ENCODE measurements at places on chromosomes 13 and 19. TPM values are rescaled to one million over a fixed set of nuclear protein-coding genes. Genes with fewer than 3 reads are reported as not detected.

GRCh38 chr19:5832061-5832460 lies 7.4 kb downstream of the FUT6 start:
- DNase-seq, result no peak

GRCh38 chr13:100987948-100988347 lies 313.4 kb upstream of the TMTC4 start:
- peak; percentile 36 for DNase-seq

GRCh38 chr13:97574926-97575325 lies 141.0 kb downstream of the RAP2A start:
- DNase-seq, result peak; percentile 65

DNA sequence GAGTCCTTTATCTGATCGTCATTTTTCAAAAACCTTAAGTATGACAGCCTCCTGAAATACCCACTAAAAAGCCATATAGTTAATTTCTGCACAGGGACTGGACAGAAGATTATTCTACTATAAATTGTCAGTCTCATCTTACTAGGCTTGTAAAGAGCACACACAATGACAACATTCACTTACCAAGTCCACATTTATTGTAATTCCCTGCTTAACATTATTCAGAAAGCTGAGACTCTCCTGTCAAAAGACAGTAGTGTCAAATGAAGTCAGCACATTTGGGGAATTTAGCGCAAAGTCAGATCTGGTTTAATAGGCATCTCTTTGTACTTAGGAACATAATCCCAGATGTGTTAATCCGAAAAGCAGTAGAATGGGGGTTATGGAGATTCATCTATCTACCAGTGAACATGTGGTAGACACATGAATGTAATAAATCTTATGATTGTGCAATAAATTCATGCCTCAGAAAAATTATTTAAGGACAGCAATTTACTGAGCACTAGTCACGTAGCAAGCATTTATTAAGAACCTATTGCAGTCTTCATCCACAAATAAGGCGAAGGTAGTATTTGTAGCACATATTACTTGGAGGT lies 224.6 kb upstream of the GPC6 start:
- DNase-seq, result peak; percentile 49

- DNase-seq, result no peak
Measured at GRCh38 chr19:5372572-5373200, 32.1 kb upstream of the PTPRS start.

- DNase-seq, result peak; percentile 87
Measured at GRCh38 chr19:4375164-4376027, 25.0 kb downstream of the SH3GL1 start.

- DNase-seq, result peak; percentile 64
Measured at GRCh38 chr13:76754414-76754813, 131.8 kb downstream of the KCTD12 start.

DNA sequence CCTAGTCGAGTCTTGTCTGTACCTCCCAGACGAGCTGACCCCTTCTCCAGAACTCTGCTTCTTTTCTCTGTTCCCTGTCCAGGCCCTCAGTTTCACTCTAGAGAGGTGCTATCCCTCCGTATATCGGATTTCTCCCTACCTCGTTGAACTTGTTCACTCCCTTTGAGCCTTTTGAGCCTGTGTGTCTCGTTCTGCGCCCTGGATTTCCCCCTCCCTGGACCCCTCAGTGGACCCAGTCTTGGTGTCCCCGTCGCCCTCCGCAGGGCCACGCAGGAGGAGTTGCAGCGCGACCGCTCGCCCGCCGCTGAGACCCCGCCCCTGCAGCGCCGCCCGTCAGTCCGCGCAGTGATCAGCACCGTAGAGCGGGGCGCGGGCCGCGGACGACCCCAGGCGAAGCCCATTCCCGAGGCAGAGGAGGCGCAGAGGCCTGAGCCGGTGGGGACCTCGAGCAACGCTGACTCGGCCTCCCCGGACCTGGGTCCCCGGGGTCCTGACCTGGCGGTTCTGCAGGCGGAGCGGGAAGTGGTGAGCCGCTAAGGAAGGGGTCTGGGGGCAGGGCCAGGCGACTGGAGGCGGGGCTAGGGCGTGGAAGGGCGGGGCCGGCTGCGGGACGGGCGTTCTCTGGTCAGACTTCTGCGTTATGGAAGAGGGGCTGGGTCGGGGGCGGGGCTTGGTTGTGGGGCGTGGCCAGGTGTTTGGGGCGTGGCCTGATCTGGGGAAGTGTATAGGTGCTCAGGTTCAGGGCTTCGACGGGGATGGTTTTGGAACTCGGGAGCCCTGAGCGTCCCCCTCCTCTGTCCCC lies 5.5 kb downstream of the EPS8L1 start:
- peak; percentile 73 for DNase-seq

DNA sequence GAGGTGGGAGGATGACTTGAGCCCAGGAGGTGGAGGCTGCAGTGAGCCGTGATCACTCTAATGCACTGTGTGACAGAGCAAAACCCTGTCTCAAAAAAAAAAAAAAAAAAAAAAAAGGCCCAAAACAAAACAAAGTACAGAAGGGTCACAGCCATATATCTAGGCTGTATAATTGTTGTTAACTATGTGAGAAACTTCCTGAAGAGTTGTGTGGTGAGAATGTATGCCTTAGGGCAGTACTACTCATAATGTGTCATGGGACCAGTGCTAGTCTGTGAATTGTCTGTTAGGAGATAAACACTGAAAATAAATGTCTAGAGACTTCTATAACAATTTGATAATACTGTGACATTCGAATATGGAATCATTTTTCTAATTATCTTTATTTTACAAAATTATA lies 43.1 kb downstream of the PAN3 start:
- DNase-seq, result peak; percentile 58

CD209 gene
- total RNA-seq, result not detected

CD70 gene
- total RNA-seq, result not detected

All from fibroblast of villous mesenchyme (primary cell).